ENCODE measurements at places on chromosomes 3 and 15.
A peak's percentile ranks its signal among the peaks of the same experiment; 100 is the strongest.

DNA sequence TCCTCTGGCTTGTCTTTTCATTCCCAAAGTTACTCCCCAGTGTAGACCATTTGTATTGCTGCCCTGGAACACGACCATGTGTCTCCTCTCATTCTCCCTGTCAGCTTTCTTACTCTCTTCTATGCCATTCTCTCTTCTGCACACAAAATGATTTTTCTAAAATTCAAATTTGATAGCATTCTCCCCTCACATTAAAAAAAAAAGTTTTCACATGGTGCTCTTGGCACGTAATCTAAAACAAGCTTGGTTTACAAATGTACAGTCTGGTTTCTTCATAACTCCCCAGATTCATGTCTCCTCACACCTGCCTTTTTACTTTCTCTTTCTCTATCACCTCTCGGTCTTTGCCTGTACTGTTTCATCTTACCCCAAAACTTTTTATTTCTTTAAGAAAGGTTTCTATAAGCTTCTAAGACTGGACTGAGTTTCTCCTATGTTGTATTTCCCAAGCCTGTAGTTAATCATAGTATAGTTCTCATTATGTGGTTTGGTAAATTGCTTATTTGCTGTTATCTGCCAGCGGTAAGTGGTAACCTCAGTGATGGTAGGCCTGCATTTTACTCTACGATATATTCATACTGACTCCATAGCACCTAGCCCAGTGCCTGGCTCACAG lies 31.2 kb downstream of the BCHE start:
- DNase-seq: peak; percentile 22

- no peak for DNase-seq
These were observed 69.8 kb upstream of the BFSP2 start for GRCh38 chr3:133330065-133330464.

DNA sequence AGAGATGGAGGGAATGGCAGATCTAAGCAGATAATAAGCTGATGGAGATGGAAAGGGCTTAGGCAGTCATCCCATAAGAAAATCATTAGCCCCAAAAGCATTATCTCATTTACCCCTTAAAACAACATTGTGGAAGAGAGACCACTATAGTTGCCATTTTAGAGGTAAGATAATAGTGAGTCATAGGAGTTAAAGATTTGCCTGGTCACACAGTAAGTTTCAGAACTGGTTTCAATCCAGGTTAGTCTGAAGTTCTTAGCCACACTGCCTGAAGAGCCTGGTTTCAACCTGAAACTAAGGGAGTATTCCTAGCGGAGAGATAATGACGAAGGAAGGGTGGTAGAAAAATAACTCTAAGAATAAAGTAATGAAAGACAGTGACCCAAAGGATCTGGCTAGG lies 13.0 kb upstream of the UBR1 start:
- DNase-seq: peak; percentile 65

- no peak for DNase-seq
These were observed 74.8 kb downstream of the NR1I2 start for GRCh38 chr3:119856695-119857094.

GRCh38 chr15:92636401-92636907 lies 19.1 kb downstream of the FAM174B start:
- no peak for DNase-seq

- no peak for DNase-seq
These were observed 27.7 kb downstream of the FAH start for GRCh38 chr15:80180468-80180867.

DNA sequence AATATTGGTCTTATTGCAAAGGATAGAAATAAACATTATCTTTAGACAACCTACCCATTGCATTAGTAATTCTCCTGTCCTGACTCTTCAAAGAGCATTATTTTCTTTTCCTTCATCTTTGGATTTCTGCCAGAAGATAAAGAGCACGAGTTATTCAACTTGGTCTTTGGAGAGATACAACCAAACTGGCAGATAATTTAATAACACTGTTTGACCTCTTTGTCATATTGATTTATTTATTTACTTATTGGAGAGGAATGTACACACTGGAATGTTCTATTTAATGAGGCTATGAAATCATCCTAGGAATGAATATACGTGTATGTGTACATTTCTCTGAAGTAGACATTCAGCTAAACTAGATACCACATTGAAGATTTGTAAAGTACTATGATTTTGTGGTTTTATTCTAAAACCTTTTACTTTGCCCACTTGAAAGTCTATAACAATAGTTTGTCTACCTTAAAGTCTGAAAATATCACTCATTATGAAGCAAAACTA lies 462.1 kb downstream of the C3orf38 start:
- DNase-seq: no peak

GRCh38 chr3:117114517-117115265 lies 405.1 kb downstream of the TUSC7 start:
- no peak for DNase-seq

DNA sequence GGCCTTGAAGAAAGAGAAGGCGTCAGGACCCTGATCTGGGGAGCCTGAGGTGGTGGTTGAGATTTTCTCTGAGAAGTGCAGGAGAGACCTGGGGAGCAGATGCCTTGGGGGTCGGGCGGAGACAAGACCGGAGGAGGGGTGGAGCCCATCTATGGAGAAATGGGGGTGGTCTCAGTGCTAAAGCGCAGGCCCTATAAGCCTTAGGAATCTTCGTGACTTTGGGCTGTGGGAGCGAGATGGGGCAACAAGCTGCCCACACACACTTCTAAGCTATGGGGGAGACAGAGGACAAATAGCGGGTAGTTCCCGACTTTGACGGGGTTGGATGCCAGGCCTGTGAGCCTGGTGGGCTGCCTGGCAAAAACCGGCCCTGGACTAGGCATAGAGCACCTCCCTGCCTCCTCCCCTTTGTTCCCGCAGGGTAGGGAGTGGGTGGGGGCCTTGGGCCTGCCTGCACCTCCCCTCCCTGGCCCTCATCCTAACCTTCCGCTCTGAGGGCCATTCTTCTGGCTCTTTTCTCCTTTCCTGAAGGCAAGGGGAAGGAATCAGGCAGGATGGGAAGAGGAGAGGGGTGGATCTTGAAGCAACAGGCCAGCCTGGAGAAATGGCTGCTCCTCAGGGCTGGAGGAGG lies 880 bp downstream of the NISCH start:
- DNase-seq: no peak

DNA sequence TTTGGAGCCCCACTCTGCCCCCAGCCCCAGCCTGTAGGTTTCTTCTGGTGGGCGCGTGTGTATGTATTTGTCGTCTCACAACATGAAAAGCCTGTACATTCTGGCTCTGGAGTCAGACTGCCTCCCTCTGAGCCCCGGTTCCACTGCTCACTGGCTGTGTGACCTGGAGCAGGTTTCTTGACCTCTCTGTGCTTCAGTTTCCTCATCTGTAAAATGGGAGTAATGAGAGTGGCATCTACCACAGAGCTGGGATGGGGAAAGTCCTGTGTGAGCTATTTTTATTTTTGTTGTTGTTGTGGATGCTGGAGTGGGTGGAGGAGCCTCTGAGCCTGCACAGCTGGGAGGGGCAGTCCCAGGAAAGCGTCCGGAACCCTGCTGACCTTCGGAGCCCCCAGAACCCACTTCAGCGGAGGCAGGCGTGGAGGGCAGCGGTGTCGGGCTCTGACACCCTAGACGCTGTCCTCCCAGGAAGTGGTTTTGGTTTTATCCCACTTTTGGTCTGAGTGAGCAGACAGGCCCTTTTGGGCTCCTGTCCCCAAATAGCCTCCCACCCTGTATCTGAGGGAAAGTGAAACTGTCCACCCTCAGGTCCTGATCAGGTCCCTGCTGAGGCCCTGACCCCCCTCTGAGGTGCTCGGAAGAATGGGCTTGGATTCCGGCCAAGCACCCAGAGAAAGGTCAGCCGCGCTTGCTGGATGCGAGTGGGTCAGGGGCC lies 103.5 kb downstream of the CHSY1 start:
- DNase-seq: no peak

DNA sequence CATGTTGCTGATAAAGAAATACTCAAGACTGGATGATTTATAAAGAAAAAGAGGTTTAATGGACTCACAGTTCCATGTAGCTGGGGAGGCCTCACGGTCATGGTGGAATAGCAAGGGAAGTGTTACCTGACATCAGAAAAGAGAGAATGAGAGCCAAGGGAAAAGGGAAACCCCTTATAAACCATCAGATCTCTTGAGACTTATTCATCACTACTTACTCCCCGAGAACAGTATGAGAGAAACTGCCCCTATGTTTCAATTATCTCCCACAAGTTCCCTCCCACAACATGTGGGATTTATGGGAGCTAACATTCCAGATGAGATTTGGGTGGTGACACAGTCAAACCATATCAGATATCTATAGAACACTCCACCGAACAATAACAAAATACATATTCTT lies 904.6 kb downstream of the PDCD6IP start:
- no peak for DNase-seq

DNA sequence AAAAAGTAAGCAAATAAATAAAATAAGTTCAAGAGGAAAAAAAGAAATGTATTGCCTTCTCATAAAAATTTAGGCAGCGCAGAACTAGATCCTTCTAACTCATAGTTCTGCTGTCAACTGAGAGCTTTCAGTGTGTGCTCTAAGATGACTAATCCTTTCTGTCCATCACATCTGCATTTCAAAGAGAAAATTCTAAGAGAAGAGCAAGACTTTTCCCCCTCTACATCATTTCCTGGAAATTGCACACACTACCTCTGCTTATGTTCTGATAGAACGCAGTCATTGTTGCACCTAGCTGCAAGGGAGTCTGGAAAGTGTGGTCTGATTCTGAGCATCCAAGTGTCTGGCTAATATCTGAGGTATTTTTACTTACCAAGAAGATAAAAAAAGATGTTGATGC lies 39.6 kb upstream of the SLCO3A1 start:
- DNase-seq: no peak

- peak; percentile 69 for DNase-seq
These were observed 145.8 kb upstream of the THRB start for GRCh38 chr3:24640330-24640877.

GRCh38 chr3:111998636-111999483 lies at the start of gene TAGLN3:
TAGLN3 (plus strand) TSS chr3:111998922; CDS start chr3:111999423, 501 bp downstream.
- peak; percentile 49 for DNase-seq

DNA sequence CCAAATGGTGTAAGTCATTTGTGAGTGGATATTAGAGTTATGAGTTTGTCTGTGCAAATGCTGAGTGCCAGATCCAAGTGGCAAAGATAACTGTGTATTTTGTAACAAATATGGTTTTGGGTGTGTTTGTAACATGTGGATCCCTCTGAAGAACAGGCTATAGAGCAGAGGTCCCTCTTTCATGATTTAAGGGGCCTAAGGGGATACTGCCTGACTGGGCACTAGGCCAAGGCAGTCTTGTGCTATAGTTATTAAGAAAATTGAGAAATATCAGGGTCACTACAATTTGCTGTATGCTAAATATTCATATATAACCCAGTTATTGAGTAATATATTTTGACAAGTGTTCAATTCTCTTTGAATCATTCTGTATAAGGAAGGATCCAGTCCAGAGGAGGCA lies 555.6 kb upstream of the RGMA start:
- no peak for DNase-seq

- no peak for DNase-seq
These were observed 78.8 kb downstream of the SOX2 start for GRCh38 chr3:181790561-181790960.

All from renal cortical epithelial cell (primary cell).